NCI-H146 (cell line): ENCODE measurements at places on chromosomes 7 and 10.

DNA sequence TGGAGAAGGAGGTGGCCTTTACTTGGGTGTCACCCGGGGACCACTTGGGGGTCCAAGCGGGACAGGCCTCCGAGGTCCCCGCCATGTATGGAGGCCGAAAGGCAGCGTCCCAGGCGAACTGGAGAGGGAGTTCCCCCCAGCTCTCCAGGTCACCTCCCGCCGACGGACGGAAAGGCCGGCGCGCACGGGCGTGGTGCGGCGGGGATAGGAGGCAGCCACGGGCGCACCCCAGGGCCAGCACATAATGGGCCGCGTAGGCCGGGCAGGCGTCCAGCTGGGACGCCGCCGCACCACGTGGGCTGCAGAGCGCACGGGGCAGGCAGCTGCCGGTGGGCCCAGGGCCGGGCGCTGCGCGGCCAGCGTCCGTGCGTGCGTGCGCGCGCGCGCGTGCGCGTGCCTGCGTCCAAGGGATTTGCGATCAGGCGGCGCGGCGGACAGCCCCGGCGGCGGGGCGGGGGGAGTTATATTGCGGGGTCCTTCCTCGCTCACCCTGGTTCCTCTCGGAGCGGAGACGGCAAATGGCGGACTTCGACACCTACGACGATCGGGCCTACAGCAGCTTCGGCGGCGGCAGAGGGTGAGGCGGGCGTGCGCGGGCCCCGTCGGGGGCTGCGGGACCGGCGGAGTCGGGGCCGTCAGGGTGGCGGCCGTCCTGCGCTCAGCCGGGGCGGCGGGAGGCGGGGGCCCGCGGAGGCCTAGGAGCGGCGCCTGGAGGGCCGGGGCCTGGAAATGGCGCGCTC lies at the start of gene EIF4H:
TSS of gene EIF4H (plus strand) at position 491 of the 740 bp plus-strand sequence. CDS start at position 519, 28 bp downstream.
- DNase-seq: peak; percentile 93

DNA sequence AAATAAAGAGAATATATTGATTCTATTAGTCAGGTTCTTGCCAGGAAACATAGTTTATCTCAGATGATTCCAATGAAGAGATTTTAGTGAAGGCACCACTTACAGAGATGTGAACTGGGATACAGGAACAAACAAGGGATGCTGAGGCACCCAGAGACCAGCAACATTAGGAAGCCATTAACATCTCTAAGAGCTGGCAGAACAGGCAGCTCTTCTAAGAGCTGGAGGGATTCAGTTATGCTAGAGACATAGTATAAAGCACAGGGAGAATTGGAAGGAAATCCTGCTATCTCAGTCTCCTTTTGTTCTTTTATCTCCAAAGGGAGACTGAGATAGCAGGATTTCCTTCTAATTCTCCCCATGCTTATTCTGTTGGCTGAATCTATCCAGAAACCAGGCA lies 22.0 kb downstream of the OR6B1 start:
- no peak for DNase-seq

DNA sequence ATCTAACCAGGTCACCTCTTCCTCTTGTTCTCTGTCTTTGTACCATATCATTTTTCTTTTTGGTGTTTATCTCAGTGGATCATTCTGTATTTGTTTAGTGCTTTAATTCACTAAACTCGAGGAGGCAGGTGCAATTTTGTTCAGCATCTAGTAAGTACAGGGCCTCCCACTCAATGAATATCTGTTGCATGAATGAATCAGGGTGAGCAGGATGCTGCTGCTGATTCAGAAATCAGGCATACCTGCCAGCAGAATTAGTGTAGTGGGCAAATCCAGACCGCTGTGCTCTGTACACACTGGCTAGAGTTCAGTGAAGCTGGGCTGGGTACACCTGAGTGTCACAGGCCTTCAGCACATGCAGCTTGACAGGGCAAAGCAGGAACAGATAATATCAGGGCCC lies 511.9 kb downstream of the SUGCT start:
- no peak for DNase-seq

DNA sequence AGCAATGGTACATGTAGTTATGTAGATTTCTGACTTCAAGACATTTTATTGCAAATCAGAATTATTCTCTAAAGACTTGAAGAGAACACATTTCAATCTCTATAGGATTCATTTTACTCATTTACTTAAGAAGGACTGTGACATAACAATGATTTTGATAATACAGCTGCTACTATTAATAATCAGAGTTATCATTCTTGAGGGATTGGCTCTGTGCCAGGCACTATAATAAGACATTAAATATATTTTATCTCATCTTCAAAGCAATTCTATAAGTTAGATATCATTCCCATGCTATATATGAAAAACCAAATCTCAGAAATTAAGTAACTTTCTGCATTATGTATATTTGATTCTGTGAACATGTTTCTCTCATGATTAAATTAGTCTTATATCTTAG lies 103.7 kb upstream of the CALCR start:
- no peak for DNase-seq

DNA sequence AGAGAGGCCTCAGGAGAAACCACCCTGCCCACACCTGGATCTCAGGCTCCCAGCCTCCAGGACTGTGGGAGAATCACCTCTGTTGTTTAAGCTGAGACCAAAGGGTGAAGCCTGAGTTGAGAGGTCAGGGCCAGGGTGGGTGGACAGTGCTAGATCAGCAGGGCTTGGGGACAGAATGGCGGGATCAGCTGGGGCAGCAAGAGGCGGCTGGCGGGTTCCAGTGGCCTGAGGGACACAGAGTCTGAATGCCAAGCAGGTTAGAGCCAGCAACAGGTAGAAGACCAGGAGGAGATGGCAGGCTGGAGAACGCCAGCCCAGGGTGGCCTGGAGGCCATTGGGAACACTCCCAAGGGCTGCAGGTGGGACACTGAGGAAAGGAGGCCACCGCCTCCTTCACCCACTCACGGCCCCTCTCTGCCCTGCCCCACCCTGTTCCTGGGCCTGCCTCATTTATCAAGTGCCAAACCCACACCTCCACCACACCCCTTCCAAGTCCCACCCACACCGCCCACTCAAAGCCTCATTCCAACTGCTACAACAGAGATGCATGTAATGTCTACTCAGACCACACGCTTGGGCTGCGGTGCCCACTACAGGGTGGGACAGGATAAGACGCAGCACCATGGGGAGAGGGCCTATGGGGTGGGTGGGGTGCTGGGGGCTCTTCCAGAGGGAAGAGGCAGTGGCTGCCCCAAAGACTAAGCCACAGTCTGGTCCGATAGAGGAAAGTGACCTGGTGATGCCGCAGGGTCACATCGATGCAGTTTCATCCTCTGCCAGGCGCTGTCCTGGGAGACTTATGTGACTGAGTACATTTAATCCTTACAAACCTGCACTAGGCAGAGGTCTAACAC lies 173.9 kb downstream of the TNS3 start:
- DNase-seq: no peak

DNA sequence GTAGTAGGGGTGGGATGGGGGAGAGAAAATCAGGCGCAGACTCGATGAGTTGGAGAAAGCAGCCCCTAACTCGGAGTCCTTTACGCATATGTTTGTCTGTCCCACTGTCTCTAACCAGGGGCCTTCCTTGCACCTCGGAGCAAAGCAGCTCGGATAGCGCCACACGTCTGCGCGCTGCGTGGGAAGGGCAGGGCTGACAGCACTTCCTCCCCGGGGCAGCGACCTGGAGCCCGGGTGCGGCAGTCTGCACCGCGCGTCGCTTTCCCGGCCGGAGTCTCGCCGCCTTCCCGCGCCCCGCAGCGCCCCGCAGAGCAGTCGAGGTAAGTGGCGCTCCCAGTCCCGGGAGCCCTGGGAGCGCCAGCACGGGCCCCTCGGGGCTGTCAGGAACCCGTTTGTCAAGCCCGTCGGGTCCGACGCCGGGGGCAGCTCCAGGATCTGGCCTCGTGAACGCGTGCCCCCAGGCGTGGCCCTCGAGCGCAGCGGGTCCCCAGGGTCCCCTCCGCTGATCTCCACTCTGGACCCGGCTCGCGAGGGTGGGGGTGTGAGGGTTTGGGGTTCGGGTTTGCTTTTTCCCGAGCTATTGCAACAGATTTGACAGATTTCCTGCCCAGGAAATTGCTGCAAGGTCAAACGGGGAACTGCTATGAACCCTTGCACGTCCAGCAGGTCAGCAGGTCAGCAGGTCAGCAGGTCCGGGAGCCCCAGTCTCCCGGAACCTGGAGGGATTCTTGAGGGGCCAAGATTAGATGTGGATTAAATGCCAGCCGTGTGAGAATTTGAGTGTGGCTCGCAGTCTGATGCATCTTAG lies 597 bp downstream of the APBB1IP start:
- no peak for DNase-seq

DNA sequence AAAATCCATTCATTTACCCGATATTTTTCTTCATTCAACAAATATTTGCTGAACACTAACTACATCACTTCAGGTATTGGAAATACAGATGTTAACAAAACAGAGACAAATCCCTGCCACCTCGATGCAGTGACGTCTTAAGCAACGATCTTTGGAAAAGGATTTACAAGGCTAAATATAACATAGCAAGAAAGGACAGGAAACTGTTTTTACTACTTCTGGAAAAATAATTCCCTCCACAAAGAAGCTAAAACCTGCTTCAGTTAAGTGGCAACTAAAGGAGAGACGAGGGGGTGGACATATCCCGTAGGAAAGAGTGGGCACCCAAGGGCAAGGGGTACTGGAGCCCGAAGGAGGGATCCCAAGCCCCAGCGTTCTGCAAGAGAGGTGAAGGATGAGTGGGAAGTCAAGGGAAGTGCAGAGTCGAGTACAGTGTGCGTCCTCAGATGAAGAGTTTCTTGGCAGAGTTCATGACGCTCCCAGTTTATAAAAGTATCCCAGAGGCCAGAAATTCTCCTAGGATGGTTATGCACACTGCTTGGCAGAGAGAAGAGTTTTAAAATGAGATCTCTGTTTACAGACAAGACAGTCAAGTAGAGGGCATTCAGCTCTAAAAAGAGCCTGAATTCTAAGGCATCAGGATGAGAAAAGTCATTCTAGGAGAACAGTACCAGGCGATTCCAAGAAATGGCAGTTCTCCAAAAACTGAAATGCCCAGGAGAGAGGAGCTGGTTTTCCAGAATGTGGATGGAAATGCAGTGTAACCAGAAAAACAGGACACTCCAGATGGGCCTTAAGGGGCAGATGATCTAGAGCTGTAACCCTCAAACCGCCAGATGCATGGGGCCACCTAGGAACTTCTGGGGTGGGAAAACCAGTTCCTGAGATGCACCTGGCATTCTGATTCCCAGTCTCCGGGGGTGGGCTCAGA lies 97.3 kb downstream of the GRB10 start:
- DNase-seq: no peak

DNA sequence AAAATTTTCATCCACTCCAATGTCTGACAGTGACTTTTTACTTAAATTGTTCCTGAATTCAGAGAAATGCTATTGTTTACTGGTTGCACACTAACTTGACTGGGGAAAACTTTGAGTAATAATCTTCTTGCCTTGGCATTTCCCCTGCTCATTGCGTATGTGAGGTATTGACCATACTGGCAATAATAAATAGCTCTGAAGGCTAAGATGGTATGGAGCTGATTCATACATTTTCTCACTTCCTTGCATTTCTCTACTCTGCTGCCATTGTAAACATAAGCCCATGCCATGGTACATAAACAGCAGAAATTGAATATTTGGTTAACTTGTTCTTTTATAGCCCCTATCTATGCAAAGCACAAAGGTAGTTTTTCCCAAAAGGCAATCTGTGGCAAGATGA lies 290.0 kb downstream of the RNLS start:
- DNase-seq: no peak

GRCh38 chr10:35493196-35494118 lies 111.7 kb upstream of the GJD4 start:
- no peak for DNase-seq

DNA sequence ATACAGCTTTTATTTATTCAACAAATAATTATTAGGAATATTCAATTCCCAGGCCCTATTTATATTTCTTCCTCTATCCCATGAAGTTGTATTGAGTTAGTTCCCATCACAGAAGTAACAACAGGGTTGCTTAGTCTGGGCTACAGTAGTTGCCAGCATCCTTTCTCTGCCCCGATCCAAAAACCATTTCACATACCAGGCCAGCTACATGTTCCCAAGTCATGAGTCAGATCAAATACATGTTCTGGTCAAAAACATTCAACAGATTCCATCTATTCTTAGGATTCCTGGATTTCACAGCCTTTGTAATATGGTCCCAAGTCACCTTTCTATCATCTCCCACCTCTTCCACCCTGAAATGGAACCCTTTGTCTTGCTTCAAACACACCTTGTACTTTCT lies 91.6 kb downstream of the RAB11FIP2 start:
- DNase-seq: no peak

DNA sequence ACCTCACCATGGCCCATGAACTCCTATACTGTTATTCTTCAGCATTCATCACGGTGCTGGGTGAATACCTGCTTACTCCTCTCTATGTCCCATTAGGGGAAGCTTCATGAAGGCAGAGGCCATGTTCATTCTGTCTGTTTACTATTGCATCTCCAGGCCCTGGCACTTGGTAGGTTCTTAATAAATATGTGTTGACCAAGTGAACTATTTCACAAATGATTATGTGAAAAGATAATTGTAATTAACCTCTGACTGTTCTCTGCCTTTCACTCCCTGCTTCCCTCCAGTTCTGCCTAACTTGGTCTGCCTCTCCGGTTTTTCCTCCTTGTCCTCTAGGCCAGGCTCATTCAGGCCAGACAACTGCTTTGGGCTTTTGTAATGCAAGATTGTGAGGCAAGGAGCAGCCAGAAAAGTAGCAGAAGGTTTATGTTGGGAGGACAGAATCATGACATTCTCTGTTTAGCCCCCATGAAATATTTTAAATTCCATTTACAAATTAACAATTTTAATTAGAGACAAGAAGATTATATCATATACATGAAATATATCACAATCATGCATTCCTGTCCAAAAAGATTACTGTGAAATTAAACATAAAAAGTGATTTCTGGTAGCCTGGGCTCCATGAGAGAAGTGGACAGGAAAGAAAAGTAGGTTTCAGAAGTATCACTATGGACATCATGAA lies 42.1 kb upstream of the PLXNA4 start:
- DNase-seq: no peak

DNA sequence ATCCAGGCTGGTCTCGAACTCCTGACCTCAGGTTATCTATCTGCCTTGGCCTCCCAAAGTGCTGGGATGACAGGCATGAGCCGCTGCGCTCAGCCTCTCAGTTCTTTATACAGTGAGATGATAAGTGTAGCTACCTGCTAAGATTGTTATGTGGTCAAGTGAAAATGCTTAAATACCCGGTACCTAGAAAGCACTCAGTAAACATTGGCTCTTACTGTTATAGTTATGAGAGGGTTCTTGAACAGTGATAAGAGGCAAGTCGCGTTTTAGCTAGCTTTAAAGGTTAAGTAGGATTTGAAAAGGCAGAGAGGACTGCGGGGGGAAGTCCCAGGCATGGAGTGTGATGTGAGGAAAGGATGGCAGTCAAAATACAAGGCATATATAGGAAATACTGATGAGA lies 4.5 kb downstream of the ZKSCAN1 start:
- no peak for DNase-seq

GRCh38 chr7:6725003-6725402 lies 18.3 kb upstream of the ZNF12 start:
- no peak for DNase-seq

- DNase-seq: no peak
Measured at GRCh38 chr7:81767926-81768325, 1.9 kb downstream of the HGF start.

- DNase-seq: no peak
Measured at GRCh38 chr7:44128721-44129582, 5.6 kb upstream of the POLD2 start.
